CD4-positive, alpha-beta T cell treated with Interleukin-12 subunit alpha and Interleukin-12 subunit beta, for 1 hour (primary cell): ENCODE measurements at places on chromosomes 1 and 21.
A peak's percentile ranks its signal among the peaks of the same experiment; 100 is the strongest.

- no peak for DNase-seq
Measured at GRCh38 chr1:83827741-83828140, 171.2 kb downstream of the TTLL7 start.

DNA sequence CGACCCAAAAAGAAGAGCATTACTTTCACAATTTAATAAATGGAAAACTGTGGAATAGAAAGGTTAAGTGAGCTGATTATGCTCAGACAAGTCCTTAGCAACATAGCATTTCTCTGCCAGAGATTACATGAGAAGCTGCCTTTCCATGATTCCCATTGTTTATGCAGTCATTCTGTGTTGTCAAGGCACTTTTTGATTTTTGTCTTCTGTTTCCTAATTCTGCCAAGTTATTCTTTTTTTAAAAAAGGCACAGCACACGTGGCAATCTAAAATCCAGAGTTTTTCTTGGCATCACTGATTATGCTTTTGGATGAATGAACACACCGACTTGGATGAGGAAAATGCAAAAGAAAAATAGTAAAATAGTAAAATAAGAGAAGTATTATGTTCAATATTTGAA, 185.0 kb downstream of the RGS7 start:
- DNase-seq: no peak

DNA sequence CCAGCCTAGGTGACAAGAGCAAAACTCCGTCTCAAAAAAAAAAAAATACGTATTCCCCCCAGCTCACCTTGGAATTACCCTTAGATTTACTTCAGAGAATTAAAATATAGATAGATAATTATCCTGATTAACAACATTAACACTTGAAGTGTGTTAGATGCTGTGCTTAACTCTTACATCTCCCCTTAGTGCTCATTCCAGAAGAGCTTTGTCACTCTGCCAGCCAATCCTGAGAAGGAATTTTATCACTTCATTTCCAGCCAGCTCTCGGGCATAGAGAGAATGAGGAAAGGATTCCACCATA, 1.6 kb upstream of the SHC1 start:
- DNase-seq: no peak

DNA sequence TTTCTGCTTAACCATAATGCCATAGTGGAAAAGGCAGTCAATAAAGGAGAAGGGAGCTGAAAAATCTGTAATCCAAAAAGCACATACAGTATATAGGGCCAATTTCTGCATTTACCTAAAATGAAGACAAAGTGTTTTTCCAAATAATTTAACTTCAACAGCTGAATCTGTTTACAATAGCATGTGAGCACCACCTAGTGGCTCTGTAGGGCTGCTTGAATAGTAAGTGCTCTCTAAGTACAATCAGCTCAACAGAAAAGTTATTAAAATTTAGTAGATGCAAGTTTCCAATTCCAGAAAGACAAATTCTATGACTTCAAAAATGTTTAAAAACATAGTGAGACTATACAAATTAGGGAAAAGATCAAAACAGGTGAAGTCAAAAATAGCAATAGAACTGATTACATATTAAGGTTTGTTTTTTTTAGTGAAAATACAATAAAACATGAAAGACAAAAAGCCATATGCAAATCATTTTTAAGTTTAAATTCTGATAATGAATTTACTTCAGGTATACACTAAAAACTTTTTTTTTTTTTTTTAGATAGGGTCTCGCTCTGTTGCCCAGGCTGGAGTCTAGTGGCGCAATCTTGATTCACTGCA, 220.0 kb downstream of the SETD4 start:
- DNase-seq: peak; percentile 56

DNA sequence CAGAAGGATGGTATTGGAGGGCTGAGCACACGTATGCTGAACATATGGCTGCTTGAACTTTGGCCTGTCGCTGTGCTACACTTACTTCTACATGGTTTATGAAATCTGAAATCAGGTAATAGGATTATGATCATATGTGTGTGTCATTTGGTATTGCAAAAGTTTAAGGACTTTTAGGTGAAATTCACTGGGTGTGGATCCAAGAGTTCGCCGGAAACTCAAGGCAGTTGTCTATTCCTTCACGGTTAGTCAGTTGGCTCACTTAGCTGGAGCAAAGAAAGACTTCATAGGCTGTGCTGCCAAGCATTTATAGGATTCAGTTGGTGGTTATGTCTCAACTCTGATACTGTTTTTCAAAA, 927 bp downstream of the UAP1 start:
- no peak for DNase-seq

DNA sequence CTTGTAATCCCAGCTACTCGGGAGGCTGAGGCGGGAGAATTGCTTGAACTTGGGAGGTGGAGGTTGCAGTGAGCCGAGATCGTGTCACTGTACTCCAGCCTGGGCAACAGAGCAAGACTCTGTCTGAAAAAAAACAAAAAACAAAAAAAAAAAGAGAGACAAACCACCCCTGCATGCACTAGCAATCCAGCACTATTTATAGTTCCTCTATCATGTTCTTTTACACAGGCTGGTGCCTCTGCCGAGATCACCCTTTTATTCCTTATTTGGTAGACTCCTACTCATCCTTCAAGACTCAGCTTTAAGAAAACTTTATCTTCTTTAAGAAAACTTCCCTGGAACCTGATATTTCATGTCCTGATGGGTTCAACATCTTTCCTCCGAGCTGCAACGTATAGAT, 10.8 kb downstream of the FMO5 start:
- DNase-seq: no peak

- no peak for DNase-seq
Measured at GRCh38 chr1:190663962-190664361, 186.3 kb upstream of the BRINP3 start.

DNA sequence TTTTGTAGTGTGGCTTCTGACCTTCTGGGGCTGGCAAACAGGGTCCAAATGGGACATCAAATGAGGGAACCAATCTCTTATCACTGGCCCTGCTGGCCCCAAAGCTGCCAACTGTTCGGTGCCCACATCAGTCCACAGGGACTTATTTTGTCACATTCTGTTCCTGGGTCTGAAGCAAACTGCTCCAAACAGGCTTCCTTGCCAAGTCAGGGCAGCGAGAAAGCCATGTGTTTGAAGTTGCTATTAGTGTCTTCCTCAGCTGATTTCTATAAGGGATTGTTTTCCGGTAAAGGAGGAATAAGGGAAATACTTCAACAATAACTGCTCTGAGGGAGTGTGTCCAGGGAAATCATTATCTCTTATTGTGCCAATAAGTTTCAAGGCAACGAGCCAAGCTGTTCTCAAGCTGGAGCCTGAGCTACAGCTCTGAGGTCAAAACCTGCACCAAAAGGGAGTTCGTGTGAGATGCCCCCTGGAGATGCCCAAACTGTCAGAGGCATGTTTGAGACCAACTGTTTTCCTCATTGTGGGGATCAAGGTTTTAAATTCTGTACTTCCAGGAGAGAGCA, 381.4 kb upstream of the PROX1 start:
- no peak for DNase-seq

DNA sequence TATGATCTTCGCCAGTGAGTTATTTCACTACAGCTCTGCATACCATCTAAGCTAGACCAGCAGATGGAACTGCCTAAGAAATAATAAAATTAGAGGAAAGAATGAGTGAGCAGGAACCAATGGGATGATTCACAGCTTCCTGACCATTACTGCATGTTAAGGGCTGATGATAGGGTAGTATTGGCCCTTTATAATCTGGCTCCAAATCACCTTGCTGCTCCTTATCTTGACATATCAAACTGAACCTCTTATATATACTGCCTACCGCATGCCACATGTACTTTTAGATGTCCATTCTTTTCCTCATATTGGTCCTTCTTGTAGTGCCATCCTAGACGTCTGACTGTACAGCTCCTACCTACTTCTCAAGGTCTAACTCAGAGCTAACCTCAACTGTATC, 524.4 kb downstream of the DPYD start:
- DNase-seq: no peak

GRCh38 chr21:20646431-20647165, 351.6 kb upstream of the NCAM2 start:
- no peak for DNase-seq

GRCh38 chr1:17008208-17008855, 3.4 kb downstream of the ATP13A2 start:
- DNase-seq: no peak

GRCh38 chr1:16921391-16922185, at the start of gene CROCC:
TSS of gene CROCC (plus strand) at chr1:16921931. CDS start at chr1:16922019, 88 bp downstream.
- peak; percentile 34 for DNase-seq

DNA sequence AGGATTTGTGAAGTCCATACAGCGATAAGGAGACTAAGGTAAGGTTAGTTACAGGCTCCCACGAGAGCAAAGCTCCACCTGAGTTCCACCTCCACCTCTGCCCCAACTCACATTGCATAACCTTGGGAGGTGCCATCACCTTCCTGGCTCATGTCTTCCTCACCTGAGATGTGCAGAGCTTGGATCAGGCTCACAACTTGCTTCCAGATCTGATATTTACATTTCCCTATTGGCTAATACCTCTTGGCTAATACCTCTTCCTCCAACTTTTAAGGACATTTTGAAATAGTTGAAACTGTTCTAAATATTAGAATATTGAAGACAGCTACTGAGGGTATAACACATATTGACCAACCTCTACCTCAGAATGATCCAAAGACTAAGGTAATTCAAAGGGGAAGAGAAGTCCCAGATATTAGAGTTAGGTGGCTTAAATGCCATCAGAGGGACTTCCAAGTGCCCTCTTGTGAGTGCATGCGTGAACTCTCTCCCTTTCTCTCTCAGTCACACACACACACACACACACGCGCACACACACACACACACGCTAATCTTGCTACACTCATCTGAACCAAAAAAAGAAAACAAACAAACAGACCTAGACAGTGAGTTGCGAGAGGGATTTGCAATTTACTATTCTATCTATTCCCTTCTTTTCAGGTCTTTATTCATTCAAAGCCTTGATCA, 134.3 kb downstream of the PLPP3 start:
- no peak for DNase-seq

GRCh38 chr1:81238129-81238528, 562.6 kb upstream of the ADGRL2 start:
- no peak for DNase-seq

- no peak for DNase-seq
Measured at GRCh38 chr1:2428490-2428889, 16.1 kb upstream of the PEX10 start.

GRCh38 chr1:65150583-65151263, 2.7 kb downstream of the AK4 start:
- DNase-seq: no peak

GRCh38 chr1:157198619-157199420, 60.6 kb upstream of the ETV3 start:
- no peak for DNase-seq

DNA sequence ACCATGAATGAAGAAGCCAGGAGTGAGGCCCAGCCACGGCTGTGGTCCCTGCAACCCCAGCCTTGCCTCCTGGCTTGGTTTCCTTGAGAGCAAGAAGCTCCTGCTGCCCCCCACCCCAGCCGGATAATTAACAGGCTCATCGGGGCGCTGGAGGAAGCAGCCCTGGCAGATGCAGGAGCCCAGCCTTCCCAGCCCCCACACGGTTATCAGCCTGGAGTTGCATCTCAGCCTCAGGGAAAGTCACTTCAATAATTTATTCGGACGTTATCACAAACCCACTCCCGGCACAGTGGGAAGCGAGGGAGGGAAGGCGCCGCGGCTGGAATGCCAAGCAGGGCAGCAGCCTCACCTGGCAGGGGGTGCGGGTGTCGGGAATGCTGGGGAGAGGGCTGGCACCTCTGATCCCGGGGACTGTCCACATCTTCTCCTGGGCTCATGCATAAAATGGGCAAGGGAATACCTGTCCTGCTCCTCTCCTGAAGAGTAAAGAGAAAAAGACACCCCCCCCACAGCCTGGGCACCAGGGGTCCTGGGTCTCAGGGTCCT, 43.3 kb upstream of the LRP8 start:
- no peak for DNase-seq

- DNase-seq: no peak
Measured at GRCh38 chr1:33130297-33130696, 49.3 kb downstream of the AZIN2 start.

DNA sequence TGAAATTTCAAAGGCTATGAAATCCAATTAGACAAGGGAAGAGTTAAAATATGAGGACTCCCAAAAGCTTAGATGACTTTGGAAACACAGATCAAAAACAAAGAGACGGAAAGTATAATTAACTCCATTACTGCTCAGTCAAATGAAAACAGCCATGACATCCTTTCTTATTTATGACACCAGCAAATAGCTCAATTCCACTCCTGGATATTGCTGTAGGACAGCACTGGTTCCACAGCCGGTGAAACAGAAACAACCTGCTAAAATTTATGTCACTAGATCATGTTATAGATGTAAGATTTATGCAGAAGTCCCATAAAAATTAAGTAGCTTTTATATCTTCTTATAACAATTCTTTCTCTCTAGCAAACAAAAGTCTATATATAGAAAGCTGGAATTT, 65.6 kb upstream of the RRP15 start:
- DNase-seq: no peak

- DNase-seq: no peak
Measured at GRCh38 chr1:48793863-48794262, 17.2 kb upstream of the BEND5 start.

DNA sequence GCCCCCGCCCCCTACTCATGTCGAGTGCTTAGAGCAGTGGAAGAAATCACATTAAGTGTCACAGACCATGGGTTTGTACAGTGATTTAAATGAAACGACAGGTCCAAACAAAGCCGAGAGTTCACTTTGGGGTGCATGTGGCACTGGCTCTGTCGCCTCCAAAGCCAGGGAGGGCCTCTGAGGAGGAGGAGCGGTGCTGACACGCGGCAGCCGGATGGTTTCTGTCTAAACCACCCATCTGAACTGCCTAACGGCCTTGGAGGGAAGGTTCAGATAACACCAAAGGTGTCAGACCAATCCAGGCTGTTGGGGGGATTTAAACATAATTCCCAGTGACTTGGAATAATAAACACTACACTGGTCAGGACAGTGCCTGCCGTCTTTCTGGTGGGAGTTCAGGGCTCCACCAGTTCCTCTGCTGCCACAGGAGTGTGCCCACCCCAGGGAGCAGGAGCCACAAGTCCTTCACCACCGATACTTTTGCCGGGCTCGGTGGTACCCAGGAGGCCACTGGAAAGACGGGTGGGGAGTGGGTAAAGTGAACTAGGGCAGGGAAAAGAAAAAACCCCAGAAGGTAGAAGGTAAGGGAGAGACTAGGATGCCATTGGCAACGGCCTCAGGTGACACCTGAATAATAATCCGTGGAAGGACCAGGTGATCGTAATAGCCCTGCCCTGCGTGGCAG, 78.2 kb downstream of the SLC66A1 start:
- DNase-seq: no peak

DNA sequence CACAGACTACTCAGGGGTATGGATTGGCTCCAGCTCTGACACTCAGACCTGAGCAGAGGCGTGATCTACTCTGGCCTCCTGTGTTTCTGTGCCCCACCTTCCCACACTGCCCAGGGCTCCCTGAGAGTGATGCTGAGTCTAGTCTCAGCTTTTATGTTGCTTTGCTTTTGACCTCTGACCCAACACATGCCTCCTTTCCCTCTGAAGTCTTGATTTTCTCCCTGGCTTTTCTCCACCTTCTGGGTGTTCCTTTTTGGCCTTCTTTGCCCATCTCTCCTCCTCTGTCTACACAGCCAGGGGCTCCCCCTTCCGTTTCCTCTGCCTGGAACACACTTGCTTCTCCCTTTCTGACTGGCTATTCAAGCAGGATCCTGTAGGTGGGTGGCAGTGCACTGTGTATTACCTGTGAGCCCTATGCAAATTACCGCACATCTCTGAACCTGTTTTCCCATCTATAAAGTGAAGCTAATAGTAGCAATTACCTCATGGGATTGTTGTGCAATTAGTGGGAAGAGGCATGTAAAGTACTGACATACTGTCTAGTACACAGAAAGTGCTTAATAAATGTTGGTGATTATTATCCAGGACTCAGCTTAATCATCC, 13.7 kb upstream of the MEX3A start:
- DNase-seq: no peak
